Osteoblast (primary cell): ENCODE measurements at places on chromosomes 6 and 20.

DNA sequence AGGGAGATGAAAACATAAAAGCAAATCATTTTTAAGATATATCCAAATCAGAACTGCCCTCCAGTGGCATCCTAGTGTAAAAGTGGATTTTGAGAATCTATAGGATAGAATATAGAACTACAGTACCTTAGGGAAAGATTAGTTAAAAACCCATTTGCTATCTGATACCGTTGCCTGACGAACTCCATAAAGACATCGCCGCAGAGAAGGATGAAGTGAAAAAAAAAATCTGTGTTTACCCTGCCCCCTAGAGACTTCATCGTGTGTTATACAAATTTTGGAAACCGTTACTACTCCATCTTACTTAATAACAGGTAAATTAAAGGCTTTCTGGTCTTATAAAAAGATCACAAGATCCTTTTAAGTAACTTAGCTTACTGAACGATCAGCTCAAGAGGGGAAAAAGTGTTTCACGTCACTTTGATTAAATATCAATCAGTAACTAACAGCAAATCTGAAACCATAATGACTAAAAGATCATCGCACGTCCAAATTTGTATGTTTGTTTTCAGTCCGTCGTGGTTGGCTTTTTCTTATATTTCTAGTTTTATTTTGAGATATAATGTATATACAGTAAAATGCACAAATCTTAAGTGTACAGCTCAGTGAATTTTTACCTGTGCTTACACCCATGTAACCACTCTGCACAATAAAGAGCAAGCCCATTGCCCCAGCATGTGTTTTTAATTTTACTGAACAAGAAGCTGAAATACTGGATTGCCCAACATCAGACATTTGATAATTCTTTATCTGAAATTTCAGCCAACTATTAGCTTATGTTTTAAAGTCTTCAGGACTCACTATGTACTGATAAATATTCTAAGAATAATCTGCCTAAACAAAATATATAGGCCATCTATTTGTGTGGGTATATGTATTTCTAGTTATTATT lies 881 bp upstream of the MCM3 start:
- DNase-seq, result no peak

DNA sequence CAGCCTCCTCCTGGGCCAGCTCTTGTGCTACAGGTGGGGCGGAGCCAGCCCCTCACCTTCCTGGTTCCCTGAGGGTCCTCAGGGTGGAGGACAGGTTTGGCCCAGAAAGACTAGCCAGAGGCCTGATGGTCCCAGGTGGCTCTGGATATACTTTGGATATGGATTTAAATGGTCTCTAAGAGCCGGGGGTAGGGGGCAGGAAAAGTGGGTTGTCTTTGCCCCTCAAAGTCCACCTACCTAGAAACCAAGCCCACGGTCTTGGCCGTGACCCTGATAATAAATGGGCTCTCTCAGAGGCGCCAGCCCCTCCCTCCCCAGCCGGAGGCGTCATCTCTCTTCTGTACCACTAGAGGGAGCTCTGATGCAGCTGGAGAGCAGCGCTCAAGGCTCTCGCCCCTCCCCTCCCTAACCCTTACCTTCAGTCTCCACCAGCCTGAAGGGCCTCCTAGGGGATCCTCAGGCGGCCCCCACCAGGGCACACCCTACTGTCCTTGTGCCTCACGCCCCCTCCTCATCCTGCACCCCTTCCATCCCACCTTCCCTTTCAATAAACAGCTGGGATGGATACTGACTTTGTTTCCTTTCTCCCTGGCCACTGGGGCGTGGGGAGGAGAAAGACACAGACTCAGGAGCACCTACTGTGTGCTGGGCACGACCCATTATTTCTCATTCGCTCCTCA lies 7.5 kb downstream of the NRSN2 start:
- peak; percentile 97 for DNase-seq

DNA sequence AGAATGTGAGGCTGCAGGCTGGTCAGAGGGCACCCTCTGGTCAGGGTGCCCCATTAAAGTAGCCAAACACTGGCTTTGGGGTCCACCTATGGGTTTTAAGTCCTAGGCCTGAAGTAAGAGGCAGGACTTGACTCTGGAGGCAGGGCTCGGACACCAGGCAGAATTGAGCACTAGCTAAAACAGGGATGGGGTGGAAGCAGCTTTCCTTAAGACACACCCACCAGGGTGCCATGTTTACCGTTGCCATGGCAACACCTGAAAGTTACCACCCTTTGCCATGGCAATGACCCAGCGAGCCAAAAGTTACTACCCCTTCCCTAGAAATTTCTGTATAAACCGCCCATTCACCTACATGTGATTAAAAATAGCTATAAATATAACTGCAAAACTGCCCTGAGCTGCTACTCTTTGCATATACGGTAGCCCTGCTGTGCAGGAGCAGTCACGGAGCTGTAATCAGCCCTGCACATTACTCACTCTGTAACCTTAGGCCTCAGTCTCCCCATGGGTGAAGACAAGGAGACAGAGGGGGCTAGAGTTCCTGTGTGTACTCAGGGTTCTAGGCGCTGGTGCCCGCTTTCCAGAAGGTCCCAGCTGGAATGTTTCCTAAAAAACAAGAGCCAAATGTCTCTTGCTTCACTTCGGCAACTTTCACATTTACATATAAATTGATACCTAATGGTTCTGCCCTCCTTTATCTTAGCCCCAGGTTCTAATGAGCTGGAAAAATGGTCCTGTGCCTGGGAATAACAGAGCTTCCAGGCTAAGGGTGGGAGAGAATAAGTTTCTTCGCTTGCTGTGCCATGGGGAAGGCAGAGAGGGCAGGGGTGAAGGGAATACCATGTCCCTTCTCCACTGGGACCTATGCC lies 27.2 kb upstream of the SRSF6 start:
- no peak for DNase-seq

- DNase-seq, result no peak
Measured at GRCh38 chr20:1119128-1119505, 715 bp downstream of the PSMF1 start.

DNA sequence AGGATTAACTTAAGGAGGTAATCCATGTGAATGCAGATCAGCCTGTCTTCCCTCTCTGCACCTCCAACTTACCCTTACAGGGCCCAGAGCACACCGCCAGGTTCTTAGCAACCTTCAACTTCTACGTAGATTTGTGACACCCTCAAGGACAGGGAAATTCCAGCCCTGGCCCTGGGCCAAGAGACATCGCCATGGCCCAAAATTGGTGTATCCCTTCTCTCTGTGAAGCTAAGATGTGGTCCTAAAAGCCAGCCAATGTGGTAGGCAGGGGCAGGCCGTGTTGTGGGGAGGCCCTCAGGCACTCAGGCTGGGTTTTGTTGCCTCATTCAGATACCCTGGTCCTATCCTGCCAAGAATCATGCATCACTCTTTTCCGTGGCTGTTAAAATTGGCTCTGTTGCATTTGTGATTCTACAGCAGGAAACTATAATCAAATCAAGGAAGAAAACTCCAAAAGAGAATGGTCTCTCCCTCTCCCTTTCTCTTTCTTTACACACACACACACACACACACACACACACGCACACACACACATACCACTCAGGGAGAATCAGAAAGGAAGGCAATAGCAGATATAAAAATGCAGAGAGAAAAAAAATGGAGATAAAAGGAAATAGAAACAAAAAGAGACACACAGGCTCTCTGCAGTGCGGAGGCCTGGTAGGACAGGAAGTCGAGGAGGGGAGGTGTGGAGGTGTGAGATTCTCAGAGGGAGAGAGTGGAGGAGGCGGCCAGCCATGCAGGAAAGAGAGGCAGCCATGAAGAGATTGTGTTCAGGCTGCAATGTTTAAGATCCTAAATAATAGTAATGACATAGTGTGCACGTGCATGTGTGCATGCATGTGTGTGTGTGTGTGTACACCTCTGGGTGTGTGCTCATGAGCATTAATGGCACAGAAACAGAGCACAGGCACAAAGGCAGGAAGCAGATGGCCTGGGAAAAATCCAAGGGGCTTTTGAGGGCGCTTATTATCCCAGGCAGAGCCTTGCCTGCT lies 201.8 kb upstream of the LRFN2 start:
- no peak for DNase-seq

- DNase-seq, result no peak
Measured at GRCh38 chr6:165697171-165697570, 34.1 kb upstream of the PDE10A start.

DNA sequence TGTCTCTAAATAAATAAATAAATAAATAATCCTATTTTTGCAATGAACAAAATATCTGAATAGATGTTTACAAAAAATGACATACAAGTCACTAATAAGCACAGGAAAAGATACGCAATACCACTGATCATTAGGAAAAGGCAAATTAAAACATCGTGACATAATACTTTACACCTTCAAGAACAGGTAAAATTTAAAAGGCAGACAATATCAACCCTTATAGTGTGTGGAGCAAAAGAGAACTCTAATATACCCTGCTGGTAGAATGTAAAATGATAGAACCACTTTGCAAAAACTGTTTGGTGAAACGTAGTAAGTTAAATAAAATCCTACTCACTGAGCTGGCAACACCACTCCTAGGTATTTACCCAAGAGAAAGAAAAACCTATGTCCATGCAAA lies 67.4 kb downstream of the ZMYND8 start:
- no peak for DNase-seq

DNA sequence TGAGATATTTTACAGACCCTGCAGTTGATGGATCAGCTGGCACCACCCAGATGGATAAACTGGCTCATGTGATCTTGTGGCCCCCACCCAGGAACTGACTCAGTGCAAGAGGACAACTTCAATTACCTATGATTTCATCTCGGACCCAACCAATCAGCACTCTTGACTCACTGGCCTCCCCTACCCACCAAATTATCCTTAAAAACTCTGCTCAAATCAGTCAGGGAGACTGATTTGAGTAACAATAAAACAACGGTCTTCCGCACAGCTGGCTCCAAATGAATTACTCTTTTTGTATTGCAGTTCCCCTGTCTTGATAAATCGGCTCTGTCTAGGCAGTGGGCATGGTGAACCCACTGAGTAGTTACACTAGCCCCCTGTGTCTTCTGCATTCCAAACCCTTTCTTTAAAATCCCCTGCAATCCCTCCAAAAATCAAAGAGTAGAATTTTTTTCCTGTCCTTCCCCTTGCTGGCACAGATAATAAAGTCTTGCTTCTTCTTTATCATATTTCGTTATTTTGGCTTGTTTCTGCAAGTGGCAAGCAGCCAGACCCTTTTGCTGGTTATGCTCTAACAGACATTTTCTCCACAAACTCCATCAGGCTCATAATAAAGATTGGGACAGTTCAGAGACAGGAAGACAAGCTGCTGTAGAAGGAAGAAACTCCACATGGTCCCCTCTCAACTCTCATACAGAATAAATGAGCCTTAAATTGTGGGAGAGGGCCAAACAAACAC lies 48.3 kb downstream of the OR2B6 start:
- DNase-seq, result no peak

GRCh38 chr6:149450679-149451375 lies 34.0 kb downstream of the ZC3H12D start:
- peak; percentile 94 for DNase-seq

- DNase-seq, result no peak
Measured at GRCh38 chr6:17096652-17097051, 5.2 kb upstream of the STMND1 start.

GRCh38 chr6:140806431-140806830 lies 1326.3 kb upstream of the GJE1 start:
- peak; percentile 5 for DNase-seq

GRCh38 chr6:8334113-8334512 lies 101.2 kb downstream of the SLC35B3 start:
- no peak for DNase-seq

DNA sequence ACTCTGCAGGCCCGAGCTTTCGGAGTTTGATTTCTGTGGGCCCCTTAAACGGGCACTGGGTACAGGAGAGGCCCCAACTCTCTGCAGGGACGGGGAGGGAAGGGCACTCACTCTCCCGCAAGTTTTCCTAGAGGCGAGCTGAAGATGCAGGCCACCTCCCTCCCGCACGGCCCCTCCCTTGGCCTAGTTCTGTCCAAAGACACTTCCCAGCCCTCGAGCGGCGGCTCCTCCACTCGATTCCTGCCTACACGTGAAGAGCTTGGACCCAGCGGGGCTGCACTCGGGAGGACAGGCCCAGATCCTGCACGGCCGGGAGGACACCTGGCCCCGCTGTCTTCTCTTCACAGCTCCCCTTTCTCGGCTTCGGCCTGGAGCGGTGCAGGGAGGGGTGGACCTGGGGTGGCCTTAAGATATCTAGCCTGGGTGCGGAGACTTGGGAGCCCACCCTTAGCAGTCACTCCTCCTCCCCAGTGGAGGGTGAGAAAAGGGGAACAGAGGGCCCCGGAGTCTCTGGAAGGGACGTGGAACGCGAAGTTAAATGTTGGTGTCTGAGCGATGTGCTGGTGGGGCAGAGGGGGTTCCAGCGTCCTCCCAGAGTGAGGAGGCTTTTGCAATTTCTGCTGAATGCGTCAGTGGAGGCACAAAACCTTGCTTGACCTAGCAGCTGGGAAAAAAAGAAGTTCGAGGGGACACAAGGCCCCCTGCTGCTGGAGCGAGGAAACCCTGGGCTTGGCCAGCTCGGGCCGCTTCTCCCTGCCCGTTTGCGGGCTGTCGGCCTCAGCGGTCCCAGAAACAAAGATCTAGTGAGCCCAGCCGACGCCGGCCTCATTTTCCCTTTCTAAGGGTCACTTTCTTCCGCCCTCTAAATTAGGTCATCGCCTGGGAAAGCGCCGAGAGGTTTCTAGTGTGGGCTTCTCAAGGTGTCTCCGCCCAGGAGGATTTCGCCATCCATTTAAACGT lies 4.9 kb downstream of the OLIG3 start:
- no peak for DNase-seq

DNA sequence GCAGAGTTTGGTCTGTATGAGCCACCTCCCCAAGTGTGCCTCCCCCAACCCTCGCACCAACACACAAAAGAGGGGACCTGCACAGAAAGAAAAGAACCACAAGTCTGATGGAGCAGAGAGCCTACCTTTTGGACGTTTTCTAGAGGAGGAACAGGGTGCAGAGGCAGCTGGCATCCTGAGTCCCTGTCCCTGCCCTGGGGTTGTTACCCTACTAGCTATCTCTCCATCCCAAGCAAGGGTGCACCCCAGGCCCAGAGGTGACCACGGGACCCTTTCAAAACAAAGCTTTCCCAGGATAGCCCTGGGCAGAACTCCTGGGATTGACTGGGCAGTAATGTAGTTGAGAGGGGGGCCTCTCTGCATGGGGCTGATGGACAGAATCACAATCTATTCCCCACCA lies 9.7 kb upstream of the MATN4 start:
- DNase-seq, result no peak

- no peak for DNase-seq
Measured at GRCh38 chr6:146857980-146858347, 259.2 kb downstream of the ADGB start.

GRCh38 chr20:62203378-62204030 lies 16.6 kb downstream of the HRH3 start:
- peak; percentile 95 for DNase-seq

- no peak for DNase-seq
Measured at GRCh38 chr6:68679399-68679798, 44.3 kb downstream of the ADGRB3 start.

DNA sequence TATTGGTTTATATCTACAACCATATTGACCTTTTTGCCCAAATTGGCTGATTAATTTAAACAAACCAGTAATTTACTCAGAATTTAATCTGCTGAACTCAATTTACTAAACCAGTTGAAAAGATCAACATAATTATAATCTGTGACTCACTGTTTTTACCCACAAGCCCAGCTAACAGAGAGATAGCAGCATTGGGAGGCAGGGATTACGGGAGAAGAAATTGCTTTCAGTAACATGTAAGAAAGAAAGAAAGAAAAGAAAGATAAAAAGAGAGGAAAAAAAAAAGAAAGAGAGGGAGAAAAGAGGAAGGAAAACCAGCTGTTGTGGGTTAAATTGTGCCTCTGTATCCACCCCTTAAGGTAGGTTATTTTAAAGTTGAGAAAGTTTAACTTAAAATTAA lies 13.3 kb upstream of the RHAG start:
- no peak for DNase-seq

GRCh38 chr6:25359191-25359861 lies 80.2 kb downstream of the CARMIL1 start:
- DNase-seq, result peak; percentile 72

GRCh38 chr6:43471399-43471798 lies 6.0 kb upstream of the TJAP1 start:
- no peak for DNase-seq
